Stimulated activated CD8-positive, alpha-beta memory T cell treated with anti-CD3 and anti-CD28 coated beads, Interleukin-2, amount 100 ng/mL, for 48 hours (primary cell): ENCODE measurements at places on chromosomes 3 and 15.

- no peak for DNase-seq
These were observed 20.3 kb downstream of the SPG21 start for GRCh38 chr15:64969401-64969800.

- DNase-seq, result no peak
These were observed 607.7 kb downstream of the PYDC2 start for GRCh38 chr3:192068464-192069254.

DNA sequence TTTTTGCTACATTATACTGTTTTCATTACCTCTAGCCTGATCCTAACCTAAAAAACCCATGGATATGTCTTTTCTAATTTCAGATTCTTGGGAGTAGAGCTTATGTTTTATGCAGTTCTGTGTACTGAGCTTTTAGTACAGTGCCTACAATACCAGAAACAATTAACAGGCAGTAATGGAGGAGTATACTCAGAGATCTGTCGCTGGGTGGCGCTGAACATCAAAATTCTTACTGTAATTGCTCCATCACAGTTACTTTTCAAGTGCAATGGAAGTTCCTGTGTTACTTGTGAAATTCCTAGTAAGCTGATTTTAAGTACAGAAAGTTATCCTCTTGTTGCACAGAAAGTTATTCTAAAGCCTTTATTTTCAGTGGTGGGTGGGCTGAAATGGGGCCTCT is 66.9 kb downstream of the RNF13 start:
- DNase-seq, result no peak

DNA sequence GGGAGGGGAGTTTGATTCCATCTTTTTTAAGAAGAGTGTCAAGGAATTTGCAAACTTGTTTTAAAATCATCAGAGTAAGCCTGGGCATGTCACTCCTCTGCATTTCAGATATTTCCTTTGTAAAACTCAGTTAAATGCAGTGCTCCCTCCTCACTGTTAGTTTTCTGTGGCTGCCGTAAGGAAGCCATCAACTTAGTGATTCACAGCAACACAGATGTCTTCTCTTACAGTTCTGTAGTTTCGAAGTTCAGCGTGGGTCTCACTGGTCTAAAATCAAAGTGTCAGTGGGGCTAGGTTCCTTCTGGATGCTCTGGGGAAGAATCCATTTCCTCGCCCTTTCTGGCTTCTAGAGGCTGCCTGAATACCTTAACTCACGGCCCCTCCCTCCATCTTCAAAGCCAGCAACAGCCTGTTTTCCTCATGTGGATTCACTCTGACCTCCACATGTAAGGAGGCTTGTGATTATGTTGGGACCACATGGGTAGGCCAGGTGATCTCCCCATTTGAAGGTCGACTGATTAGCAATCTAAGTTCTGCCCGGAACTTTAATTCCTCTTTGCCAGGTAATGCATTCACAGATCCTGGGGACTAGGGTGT is 12.4 kb downstream of the ISG20 start:
- DNase-seq, result no peak
